Psoas muscle (tissue), 8 donors: ENCODE measurements at places on chromosomes 7 and 10. TPM values are rescaled to one million over a fixed set of nuclear protein-coding genes. Genes with fewer than 3 reads are reported as not detected.

DNA sequence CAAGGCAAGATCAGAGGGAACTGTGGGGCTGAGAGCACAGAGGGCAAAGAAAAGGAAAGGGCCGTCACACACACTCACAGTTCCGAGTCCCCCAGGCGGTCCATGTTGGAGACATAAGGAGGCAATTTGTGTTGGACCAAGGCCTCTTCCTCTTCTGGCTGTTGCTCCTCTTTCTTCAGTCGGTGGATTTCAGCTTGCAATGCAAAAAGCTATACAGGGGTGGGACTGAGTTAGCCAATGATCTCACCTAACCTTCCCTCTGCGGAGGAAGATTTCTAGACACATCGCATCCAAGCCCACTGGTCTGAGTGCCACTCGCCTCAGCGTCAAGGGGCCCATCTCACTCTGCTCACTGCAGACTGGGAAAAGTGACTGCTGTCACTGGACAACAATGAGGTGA is 5.5 kb downstream of the WDR91 start:
- no peak for DNase-seq
- no peaks in the 10 kb centered on the region for H3K27me3 ChIP-seq
- peaks cover 61% of the 10 kb centered on the region for H3K36me3 ChIP-seq
- H3K27ac ChIP-seq: no peak overlapping the region
- no peak overlapping the region for H3K4me3 ChIP-seq

DNA sequence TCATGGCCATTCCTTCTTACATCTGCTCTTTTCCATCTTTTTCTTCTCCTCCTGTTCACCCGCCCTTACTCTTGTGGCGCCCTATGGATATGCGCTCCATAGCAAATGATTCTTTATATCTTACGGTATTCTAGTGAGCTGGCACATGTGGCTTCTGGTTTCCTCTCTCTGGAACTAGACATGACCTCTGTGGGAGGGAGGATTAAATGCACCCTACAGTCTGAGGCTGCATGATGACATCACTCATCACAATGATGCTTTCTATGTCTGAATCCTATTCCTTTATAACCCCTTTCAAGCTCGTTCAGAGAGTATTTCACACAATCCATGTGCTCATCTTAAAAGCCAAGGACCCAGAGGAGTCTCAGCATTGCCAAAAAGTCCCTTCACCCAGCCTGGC is 153.3 kb downstream of the EGFR start:
- H3K27me3 ChIP-seq: no peaks in the 10 kb centered on the region
- no peak overlapping the region for H3K4me3 ChIP-seq
- no peak for DNase-seq
- peaks cover 45% of the 10 kb centered on the region for H3K36me3 ChIP-seq
- H3K4me1 ChIP-seq: peaks cover 16% of the 10 kb centered on the region
- no peak overlapping the region for H3K27ac ChIP-seq

- H3K36me3 ChIP-seq: no peaks in the 10 kb centered on the region
- no peak overlapping the region for H3K4me3 ChIP-seq
- H3K4me1 ChIP-seq: peaks cover 21% of the 10 kb centered on the region
Observed at GRCh38 chr10:96995851-96996250, 163.8 kb downstream of the LCOR start.

- H3K27ac ChIP-seq: no peak overlapping the region
- DNase-seq: no peak
- no peaks in the 10 kb centered on the region for H3K27me3 ChIP-seq
- H3K4me3 ChIP-seq: no peak overlapping the region
- no peaks in the 10 kb centered on the region for H3K4me1 ChIP-seq
Observed at GRCh38 chr10:108375691-108376090, 1211.2 kb upstream of the SORCS1 start.

DNA sequence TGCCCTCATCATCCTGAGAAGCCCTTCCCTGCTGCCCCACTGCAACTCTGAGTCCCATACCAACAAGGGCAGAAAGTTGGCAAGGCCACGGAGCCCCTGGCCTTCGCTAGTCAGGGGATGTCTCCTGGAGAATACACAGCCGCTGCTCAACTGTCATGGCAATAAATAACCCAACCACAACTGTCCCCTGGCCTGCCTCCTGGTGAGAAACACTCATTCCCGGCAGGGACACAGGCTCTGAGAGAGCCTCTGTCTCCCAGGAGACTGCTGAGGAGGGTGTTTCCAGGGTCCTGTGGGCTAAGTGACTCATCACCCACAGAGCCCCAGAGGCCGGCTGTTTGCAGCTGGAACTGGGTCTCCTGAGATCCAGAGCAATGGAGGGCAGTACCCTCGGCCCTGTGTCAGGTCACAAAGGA is 354.1 kb downstream of the TNS3 start:
- H3K4me1 ChIP-seq: no peaks in the 10 kb centered on the region
- H3K27me3 ChIP-seq: no peaks in the 10 kb centered on the region
- no peaks in the 10 kb centered on the region for H3K36me3 ChIP-seq
- H3K27ac ChIP-seq: no peak overlapping the region
- DNase-seq: no peak

DNA sequence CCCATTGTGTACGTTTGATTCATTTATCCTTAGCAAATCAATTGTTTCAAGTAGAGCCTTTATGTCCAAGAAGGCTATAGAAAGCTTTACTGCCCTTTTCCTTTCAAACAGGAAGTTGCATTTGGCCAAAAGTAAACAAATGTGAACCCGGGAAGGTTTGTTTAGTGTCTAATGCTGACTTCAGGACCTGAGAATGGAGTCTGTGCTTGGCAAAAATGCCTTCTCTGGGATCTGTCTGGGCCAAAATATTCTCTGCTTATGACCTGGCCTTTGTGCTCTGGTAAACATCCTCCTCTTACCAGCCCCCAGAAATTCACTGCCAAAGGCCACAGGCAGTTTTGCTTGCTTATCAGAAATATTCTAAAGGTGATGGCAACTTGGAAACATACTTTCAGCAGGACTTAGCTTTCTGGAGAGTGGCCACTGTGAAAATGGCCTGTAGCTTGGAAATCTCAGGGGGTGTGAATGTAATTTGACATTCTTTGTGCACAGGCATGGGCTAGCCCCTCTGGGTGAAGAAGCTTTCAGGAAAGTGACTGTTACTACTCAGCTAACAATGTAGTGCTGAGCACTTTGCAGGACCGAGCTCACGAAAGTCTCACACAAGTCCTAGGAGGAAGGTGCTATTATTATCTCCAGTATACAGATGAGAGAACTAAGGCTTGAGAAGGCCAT is 199.5 kb downstream of the PTEN start:
- no peaks in the 10 kb centered on the region for H3K4me1 ChIP-seq
- H3K27me3 ChIP-seq: no peaks in the 10 kb centered on the region
- no peak overlapping the region for H3K4me3 ChIP-seq
- DNase-seq: no peak
- no peaks in the 10 kb centered on the region for H3K36me3 ChIP-seq

DNA sequence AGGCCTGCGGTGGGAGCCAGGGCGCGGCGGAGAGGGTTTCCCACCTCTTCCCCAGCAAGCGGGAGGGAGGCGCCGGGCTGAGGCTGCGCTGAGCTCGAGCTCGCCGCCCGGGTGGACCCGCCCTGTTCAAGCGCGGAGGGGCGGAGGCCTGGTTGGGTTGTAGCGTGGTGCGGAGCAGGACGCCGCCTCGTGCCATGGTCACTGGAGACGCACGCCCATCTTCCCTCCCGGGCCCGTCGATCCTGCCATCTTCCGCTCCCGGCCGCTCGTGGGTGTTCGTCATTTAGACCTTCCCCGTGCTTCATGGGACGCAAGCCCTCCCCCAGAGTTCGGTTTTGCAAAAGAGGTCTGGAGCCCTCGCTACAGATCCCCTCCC is 9.3 kb upstream of the EN2 start:
- H3K27ac ChIP-seq: no peak overlapping the region
- peaks cover 87% of the 10 kb centered on the region for H3K27me3 ChIP-seq
- H3K4me3 ChIP-seq: no peak overlapping the region
- H3K36me3 ChIP-seq: no peaks in the 10 kb centered on the region
- H3K4me1 ChIP-seq: peaks cover 10% of the 10 kb centered on the region

DNA sequence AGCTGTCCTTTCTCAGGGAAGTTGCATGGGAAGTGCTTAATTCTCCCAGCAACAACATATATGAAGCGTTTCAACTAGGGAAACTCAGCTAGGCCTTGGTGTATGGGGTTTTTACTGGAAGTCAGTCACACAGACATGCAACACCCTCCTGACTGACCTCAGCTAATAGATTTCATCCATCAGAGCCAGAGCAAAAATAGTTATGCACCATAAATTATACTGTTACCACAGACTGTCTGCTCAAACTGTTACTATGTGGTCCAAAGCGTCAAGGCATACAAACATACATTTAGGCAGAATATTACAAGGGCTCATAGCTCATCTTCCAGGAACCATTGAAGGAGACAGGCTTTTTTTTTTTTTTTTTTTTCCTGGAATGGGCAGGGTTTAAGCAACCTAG is 417.9 kb downstream of the ANKRD7 start:
- no peaks in the 10 kb centered on the region for H3K4me1 ChIP-seq
- H3K36me3 ChIP-seq: no peaks in the 10 kb centered on the region
- no peak overlapping the region for H3K4me3 ChIP-seq
- no peaks in the 10 kb centered on the region for H3K27me3 ChIP-seq
- DNase-seq: no peak

DNA sequence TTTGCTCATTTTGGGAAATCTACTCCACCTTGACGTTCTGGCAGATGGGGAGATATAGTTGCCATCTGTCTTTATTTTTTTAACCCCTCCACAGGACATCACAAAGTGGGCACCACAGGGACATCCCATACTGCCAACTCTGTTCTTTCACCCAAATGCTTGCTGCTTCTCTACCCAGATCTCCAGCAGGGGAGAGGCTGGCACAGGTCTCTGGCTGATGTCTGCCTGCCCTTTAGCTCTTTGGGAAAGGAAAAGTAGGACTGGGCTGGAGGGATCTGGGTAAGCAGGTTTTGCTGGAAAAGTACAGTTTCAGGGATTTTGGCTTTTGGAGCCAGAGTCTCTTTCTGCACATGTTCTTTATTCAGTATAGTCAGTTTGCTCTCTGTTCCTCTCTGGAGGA is 156.7 kb downstream of the ANLN start:
- no peaks in the 10 kb centered on the region for H3K4me1 ChIP-seq
- no peaks in the 10 kb centered on the region for H3K36me3 ChIP-seq
- no peak for DNase-seq

Gene OR2A5
- not detected for total RNA-seq

Gene HOGA1
- 3.8 TPM for total RNA-seq

Gene IFIT2
- total RNA-seq: 4.2 TPM
